CD8-positive, alpha-beta T cell (primary cell): ENCODE measurements at places on chromosomes 1 and 21.

- DNase-seq: no peak
Measured at GRCh38 chr1:86846164-86846647, 67.7 kb downstream of the SELENOF start.

DNA sequence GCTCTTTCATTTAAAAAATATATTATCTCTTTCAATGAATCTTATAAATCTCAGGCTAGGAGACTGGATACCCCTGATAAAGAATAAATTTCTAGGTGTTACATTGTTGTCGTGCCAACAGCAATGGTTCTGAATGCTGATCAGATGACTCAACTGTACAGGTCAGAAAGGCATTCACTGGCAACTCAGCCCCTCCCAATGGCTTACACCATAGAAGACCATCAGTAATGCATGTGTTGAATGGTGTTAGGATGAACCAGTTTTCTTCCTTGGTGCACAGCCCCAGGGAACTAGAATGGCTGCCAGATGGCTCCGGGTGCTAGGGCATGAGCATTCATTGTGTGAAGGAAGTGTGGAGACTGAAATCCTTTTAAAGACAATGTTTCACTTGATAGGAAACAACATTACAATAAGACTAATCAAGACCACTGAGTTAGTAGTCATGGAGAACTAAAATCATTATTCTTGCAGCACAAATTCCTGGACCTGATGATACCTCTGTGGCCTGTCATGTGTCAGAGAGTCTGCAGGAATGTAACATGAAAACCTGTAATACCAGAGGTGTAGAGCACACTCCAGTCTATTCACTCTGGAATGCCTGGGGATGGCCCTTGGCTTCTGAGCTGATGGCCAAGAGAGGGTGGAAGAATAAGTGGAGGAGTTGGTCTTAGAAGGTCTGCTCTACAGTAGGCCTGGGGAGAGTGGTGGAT, 187.7 kb upstream of the LMO4 start:
- DNase-seq: no peak

DNA sequence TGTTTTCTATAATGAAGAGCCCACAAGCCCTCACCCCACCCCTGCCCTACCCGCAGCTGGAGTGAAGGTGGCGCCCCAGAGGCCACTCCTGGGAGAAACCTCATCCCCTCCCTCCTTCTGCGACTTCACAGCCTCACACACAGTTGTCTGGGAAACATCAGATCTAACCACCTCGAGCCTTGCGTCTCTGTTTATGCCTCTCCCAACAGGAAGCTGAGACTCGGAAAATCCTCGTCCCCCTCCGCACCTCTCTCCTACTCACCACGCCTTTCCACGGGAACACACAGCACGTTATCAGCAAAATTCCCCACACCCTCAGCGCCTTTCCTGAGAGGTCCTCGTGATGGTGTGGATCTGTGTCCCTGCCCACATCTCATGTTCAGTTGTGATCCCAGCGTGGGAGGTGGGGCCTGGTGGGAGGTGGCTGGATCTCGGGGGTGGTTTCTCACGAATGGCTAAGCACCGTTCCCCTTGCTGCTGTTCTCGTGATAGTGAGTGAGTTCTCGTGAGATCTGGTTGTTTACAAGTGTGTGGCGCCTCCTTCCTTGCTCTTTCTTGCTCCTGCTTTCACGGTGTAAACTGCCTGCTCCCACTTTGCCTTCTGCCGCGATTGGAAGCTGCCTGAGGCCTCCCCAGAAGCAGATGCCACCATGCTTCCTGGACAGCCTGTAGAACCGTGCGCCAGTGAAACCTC, 190.6 kb downstream of the KIF26B start:
- DNase-seq: no peak

- DNase-seq: peak; percentile 40
Measured at GRCh38 chr1:159197561-159198557, 6.8 kb upstream of the ACKR1 start.

- no peak for DNase-seq
Measured at GRCh38 chr1:19441048-19441780, 44.1 kb downstream of the CAPZB start.

DNA sequence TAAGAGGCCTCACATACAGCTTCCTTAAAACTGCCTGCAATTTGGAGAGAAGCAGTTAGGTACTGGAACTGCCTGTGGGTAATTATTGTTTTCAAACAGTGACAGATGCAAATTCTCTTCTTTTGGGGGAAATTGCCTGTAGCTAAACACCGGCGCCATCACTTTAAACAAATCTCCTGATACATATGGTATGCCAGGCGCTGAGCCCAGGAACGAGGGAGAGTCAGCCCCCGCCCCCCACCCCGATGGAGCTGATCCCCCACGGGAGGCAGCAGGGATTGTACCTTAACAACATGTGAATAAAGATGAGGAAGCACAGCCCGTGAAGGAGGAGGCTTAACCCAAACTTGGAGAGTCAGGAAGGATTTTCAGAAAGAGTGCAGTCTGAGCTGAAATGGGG, 7.1 kb downstream of the TMEM51 start:
- no peak for DNase-seq

GRCh38 chr1:3656450-3657095, 4.3 kb downstream of the TP73 start:
- DNase-seq: no peak

DNA sequence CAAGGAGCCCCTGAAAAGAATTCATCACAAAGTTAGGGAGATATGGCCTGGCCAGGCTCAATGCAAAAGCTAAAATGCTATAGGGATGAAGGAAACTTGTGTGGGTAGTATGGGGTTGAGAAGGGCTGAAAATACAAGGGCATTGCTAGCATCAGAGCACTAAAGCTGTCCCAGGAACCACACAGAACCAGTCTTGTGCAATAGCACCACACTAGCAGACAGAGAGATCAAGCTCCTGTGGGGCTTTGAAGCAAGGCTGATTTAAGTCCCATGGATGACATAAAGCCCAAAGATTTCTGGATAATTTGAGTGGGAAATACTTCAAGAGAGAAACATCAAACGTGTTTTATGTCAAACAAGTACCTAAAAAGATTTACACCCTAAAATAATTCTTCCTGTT, 97.1 kb downstream of the VAV3 start:
- no peak for DNase-seq

- no peak for DNase-seq
Measured at GRCh38 chr1:80962564-80962963, 838.2 kb upstream of the ADGRL2 start.

DNA sequence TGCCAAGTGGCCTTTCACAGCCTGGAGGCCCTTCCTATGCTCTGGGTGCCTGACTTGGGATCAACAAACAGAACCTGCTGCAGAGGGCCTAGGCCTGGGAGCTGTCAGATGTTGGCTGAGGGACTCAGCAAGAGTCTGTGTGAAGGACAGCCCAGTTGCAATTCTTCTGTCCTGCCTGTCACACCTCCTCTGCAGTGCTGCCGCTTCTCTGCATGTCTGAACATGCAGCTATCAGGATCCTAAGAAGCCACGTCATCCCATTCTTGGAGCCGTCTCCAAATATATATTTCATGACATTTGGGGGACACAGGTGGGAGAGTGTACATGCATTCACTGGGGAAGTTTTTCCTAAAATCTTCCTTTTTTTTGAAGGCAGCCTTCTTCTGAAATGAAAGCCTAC, 8.6 kb downstream of the FCAMR start:
- no peak for DNase-seq

- DNase-seq: no peak
Measured at GRCh38 chr1:14666962-14667650, 68.6 kb downstream of the KAZN start.

DNA sequence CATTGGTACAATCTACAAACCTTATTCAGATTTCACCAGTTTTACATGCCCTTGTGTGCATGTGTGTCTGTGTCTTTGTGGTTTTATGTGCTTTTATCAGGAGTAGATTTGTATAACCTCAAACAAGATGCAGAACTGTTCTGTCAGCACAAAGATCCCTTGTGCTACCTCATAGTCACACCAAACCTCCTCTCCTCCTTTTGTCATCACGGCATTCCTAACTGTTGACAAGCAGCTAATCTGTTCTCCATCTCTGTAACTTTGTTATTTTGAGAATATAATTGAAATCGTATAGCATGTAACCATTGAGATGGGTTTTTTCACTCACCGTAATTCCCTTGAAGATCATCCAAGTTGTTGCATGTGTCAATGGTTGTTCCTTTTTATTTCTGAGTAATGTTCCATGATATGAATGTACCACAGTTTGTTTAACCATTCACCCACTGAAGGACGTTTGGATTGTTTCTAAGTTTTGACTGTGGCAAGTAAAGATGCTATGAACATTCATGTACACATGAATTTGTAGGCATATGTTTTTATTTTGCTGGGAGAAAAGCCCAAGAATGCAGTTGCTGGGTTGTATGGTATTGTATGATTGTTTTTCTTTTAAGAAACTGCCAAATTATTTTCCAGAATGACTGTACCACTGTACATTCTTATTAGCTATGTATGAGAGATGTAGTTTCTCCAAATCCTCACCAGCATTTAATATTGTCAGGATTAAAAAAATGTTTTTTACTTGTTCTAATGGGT, 78.1 kb upstream of the B3GALT2 start:
- no peak for DNase-seq

GRCh38 chr1:241202401-241202800, 154.6 kb downstream of the RGS7 start:
- no peak for DNase-seq

DNA sequence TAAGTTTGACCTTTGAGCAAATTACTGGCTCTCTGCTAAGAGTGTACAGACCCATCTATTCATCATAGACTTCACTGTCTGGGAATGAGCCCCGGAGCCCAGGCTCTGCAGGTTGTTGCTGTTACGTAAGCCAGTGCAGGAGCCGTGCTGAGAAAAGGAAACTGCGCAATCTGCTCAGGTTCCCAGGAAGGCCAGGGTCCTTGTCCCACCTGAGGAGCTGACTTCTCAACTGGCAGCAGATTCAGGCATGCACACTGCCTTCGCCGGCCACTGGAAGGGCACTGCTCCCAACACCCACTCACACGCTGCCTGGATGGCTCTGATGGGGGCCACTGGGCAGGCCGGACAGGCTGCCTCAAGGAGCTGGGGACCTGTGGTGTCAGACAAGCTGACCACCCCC, 19.5 kb downstream of the RCAN1 start:
- DNase-seq: no peak

GRCh38 chr1:2537784-2538115, 7.7 kb upstream of the HES5 start:
- DNase-seq: no peak

DNA sequence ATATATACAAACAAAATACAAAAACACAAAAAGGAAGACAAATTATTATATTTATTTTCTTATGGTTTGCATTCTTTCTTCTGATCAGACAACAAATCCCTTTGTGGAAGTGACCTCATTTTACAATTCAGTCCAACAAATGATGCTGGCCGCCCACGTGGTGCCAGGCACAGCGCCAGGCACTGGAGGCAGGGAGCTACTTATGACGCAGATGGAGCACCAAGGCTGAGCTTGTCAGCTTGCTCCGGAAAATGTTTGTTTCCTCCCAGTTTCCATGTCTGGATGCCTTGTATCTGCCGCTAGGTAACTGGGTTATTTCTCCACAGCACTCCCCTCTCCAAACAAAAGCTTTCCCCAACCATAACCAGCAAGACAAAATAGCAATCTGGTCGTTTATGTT, 30.7 kb upstream of the CD34 start:
- DNase-seq: no peak

- DNase-seq: no peak
Measured at GRCh38 chr1:146021622-146022402, at the start of gene HJV. TSS of gene HJV (minus strand) at chr1:146021735. CDS start at chr1:146020231, 1,504 bp downstream.

- DNase-seq: no peak
Measured at GRCh38 chr1:19860418-19860817, 21.8 kb upstream of the OTUD3 start.

DNA sequence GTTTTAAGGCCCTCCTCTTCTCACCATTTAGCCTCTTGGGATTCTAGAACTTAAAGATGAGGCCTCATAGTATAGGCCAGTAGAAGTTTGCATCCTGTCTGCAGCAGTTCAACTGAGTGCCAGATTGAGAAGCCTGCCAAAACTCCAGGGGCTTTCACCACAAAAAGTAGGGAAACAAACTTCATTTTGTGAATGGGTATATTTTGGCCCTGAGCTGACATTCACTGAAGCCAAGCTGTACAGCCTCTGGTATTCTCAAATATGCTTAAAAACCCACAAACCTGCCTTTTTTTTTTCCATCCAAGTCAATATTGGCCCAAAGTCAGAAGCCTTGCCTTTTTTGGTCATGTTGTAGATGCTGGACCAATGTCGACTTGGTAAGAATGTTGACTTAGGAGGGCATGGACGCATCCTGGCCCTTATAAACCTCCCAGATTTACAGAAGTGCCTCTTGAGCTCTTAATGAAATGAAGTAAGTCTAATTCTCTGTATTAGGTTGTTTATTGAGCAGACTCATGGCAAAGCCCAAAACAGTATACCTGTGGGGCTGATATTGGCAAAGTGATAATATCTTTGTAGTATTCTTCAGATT, 337.5 kb downstream of the CHRM3 start:
- DNase-seq: no peak

GRCh38 chr1:12078938-12079861, 16.1 kb downstream of the TNFRSF8 start:
- DNase-seq: peak; percentile 16

- no peak for DNase-seq
Measured at GRCh38 chr1:171038284-171038683, 52.4 kb upstream of the FMO3 start.

DNA sequence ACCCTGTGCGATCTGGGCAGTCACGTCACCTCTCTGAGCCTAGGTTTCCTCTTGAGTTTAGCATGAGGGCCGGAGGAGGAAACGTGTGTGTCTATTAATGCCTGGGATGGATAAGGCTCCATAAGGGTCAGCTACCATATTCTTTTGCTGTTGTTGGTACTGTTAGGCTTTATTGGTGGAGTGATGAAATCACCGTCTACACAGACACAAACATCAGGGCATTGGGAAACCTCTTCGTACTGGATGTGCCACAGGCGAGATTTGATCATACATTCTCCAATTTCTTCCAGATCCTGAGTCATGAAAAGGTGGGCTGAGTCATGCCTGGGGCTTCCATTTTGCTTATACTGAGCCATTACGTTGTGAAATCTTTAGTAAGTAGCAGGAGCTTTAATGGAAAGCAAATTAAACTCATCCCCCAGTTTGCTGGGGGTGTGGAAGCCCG, 24.9 kb upstream of the GRHL3 start:
- DNase-seq: no peak

DNA sequence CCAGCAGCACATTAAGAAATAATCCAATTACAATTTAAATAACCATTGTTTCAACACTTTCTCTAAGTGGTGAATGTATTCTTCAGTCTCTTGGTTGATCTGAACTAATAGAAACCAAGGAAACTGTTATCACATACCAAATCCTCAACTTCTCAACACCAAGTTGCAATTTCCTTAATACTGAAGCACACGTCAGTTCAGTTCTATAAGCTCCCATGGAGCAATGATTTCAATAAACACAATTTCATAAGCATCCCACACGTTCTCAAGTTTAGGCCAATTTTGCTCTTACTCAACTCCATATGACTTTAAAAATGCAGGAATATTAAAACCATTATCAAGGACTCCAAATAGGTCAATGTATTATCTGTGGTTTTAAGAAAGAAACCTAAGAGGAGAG, 5.8 kb upstream of the ERG start:
- DNase-seq: no peak
